Activated CD8-positive, alpha-beta T cell treated with anti-CD3 and anti-CD28 coated beads for 36 hours (primary cell): ENCODE measurements at places on chromosomes 3 and 15. TPM values are rescaled to one million over a fixed set of nuclear protein-coding genes. Genes with fewer than 3 reads are reported as not detected.

DNA sequence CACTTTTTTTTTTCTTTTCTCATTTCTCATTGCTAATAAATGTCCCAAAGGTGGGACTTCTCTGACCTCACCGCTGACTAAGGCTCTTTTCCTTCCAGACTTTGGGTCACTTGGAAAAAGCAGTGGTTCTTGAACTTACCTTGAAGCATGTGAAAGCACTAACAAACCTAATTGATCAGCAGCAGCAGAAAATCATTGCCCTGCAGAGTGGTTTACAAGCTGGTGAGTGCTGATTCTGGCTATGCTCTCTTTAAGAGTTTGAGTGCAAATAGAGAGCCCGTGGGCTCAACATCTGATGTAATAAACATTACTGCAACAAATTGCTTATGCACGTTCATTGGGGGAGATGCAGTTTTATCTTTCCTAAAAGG, 2.0 kb downstream of the BHLHE40 start:
- peak overlapping the region; percentile 91 for H3K27ac ChIP-seq
- H3K36me3 ChIP-seq = peaks cover 67% of the 10 kb centered on the region

PLSCR4 gene
- total RNA-seq = not detected

- DNase-seq = peak; percentile 63
- H3K27me3 ChIP-seq = no peaks in the 10 kb centered on the region
- H3K36me3 ChIP-seq = no peaks in the 10 kb centered on the region
- H3K4me1 ChIP-seq = peaks cover 48% of the 10 kb centered on the region
- peak overlapping the region; percentile 20 for H3K4me3 ChIP-seq
These were observed 8.8 kb downstream of the TBC1D23 start for GRCh38 chr3:100269410-100270214.

DNA sequence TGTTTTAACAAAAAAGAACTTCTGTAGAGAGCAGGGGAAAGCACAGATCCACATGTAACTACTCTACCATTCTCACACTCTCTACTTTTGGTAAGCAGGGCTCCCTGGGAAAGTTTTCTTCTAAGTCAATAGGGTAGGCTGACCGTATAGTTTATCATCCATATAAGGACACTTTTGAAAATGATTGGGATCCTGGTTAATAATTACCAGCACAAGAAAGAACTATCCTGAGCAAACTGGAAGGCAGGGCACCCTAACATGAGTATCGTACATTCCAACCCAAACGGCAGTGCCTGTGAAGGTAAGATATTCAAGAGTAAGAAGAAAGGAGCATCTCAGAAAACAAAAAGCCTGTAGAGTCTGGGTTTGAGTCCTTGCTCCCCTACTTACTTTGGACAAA, 22.1 kb downstream of the SUSD5 start:
- H3K36me3 ChIP-seq = no peaks in the 10 kb centered on the region
- H3K4me1 ChIP-seq = no peaks in the 10 kb centered on the region
- no peak overlapping the region for H3K27ac ChIP-seq
- no peak overlapping the region for H3K4me3 ChIP-seq
- peaks cover 4% of the 10 kb centered on the region for H3K27me3 ChIP-seq
- no peak for DNase-seq

WNT7A gene
- total RNA-seq = not detected

MOBP gene
- not detected for total RNA-seq

ROPN1 gene
- not detected for total RNA-seq

DNA sequence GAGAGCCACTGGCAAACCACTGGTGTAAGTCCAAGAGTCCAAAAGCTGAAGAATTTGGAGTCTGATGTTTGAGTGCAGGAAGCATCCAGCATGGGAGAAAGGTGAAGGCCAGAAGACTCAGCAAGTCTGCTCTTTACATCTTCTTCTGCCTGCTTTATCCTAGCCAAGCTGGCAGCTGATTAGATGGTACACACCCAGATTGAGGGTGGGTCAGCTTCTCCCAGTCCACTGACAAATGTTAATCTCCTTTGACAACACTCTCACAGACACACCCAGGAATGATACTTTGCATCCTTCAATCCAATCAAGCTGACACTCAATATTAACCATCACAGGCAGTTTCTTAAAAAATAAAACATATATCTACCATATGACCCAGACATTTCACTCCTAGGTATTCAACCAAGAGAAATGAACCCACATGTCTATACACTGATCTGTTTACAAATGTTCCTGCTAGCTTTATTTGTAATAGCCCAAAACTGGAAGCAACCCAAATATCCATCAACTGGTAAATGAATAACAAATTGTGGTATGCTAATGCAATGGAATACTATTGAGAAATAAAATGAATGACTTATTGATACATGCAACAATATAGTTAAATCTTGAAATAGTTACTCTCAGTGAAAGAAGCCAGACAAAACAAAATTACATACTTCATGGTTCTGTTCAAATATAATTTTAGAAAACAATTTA, 373.8 kb downstream of the ZNF385D start:
- H3K4me1 ChIP-seq = no peaks in the 10 kb centered on the region
- H3K27ac ChIP-seq = no peak overlapping the region
- DNase-seq = no peak

- H3K36me3 ChIP-seq = no peaks in the 10 kb centered on the region
- H3K27me3 ChIP-seq = no peaks in the 10 kb centered on the region
- peaks cover 6% of the 10 kb centered on the region for H3K4me1 ChIP-seq
- no peak overlapping the region for H3K27ac ChIP-seq
These were observed 21.9 kb downstream of the CEP19 start for GRCh38 chr3:196689941-196690660.

GRCh38 chr15:70098461-70099166, 897 bp upstream of the TLE3 start:
- peaks cover 28% of the 10 kb centered on the region for H3K4me1 ChIP-seq
- peak overlapping the region; percentile 92 for H3K4me3 ChIP-seq
- DNase-seq = peak; percentile 43
- peaks cover 8% of the 10 kb centered on the region for H3K27me3 ChIP-seq
- peaks cover 17% of the 10 kb centered on the region for H3K36me3 ChIP-seq
- H3K27ac ChIP-seq = peak overlapping the region; percentile 100

DNA sequence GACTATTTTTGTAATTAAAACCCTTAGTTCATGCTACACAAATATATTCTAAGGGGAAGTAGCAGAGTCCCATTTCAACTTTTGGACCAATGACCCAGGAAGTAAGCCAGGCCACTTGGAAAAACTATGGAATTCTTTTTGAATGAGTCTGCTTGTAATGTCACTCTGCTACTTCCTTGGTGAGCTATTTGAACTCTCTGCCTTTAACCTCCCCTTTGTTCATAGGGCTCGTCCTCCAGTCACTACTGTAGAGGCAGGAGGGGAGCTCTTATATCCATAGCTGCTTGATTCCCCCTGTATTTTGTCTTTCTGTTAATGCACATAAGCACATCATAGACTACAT, 119.6 kb downstream of the UACA start:
- DNase-seq = no peak
- H3K4me1 ChIP-seq = no peaks in the 10 kb centered on the region
- no peak overlapping the region for H3K27ac ChIP-seq
- peaks cover 7% of the 10 kb centered on the region for H3K27me3 ChIP-seq

DNA sequence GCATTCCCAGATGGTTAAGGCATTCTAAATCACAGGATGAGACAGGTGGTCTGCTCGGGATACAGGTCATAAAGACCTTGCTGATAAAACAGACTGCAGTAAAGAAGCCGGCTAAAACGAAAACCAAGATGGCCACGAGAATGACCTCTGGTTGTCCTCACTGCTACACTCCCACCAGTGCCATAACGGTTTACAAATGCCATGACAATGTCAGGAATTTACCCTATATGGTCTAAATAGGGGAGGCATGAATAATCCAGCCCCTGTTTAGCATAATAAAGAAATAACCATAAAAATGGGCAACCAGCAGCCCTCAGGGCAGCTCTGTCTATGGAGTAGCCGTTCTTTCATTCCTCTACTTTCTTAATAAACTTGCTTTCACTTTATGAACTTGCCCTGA, 151.1 kb downstream of the ZNF385D start:
- H3K4me1 ChIP-seq = no peaks in the 10 kb centered on the region
- DNase-seq = no peak
- H3K27me3 ChIP-seq = no peaks in the 10 kb centered on the region
- H3K27ac ChIP-seq = no peak overlapping the region
- no peak overlapping the region for H3K4me3 ChIP-seq
- H3K36me3 ChIP-seq = no peaks in the 10 kb centered on the region

GRCh38 chr15:23095796-23096195, 40.8 kb downstream of the GOLGA6L1 start:
- no peak for DNase-seq

NISCH gene
- 57.4 TPM for total RNA-seq

GRCh38 chr15:57640930-57641682, 49.4 kb downstream of the MYZAP start:
- DNase-seq = peak; percentile 41
- no peaks in the 10 kb centered on the region for H3K4me1 ChIP-seq
- no peak overlapping the region for H3K4me3 ChIP-seq
- peaks cover 6% of the 10 kb centered on the region for H3K27me3 ChIP-seq
- no peaks in the 10 kb centered on the region for H3K36me3 ChIP-seq
- no peak overlapping the region for H3K27ac ChIP-seq

GRCh38 chr3:46496746-46497555, 825 bp upstream of the RTP3 start:
- H3K4me1 ChIP-seq = peaks cover 6% of the 10 kb centered on the region
- DNase-seq = peak; percentile 76
- no peaks in the 10 kb centered on the region for H3K36me3 ChIP-seq
- no peaks in the 10 kb centered on the region for H3K27me3 ChIP-seq

DNA sequence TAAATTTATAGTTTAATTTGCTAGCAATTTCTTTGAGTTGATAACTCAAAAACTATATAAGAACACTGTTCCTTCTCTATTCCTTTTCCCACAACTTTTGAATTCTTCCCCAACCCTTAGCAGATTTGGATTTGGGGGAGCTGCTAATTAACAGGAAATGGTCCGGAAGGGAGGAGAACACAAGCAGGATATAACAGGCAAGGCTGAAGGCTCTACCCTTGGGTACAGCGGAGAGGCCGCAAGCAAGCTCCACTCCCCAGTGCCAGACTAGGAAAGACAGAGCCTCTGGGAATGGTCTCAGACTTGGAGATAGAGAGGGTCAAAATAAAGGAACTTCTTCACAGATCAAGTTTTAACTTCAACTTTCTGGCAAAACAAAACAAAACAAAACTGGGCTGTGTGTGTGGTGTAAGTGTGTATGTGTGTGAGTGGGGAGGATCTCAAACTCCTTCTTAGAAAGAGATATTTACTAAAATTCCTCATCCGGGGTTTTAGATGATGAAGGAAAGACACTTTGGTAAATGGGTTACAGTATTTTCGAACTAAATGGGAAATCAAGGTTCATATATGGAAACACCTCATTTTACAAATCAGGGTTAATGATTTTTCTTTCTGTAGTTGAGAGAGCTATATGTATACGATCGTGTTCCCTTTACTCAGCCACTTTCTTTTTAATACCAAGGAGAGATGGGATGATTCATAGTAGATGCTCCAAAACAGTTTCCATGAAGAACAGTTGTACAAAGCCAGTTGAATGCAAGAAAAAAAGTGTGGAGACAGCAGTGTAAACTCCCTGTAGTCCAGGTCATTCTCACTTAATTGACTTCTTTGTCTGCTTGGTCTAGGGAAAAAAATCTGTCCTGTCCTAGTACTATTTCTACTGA, 161.1 kb downstream of the TP63 start:
- no peaks in the 10 kb centered on the region for H3K36me3 ChIP-seq
- no peak for DNase-seq
- peaks cover 13% of the 10 kb centered on the region for H3K4me1 ChIP-seq
- H3K27ac ChIP-seq = no peak overlapping the region
- no peak overlapping the region for H3K4me3 ChIP-seq
- H3K27me3 ChIP-seq = peaks cover 8% of the 10 kb centered on the region

- no peak overlapping the region for H3K27ac ChIP-seq
- H3K4me1 ChIP-seq = no peaks in the 10 kb centered on the region
- DNase-seq = no peak
- H3K36me3 ChIP-seq = peaks cover 24% of the 10 kb centered on the region
- H3K27me3 ChIP-seq = no peaks in the 10 kb centered on the region
- no peak overlapping the region for H3K4me3 ChIP-seq
These were observed 39.0 kb downstream of the MAPK6 start for GRCh38 chr15:52057996-52058395.

GDPGP1 gene
- total RNA-seq = 6.4 TPM

DNA sequence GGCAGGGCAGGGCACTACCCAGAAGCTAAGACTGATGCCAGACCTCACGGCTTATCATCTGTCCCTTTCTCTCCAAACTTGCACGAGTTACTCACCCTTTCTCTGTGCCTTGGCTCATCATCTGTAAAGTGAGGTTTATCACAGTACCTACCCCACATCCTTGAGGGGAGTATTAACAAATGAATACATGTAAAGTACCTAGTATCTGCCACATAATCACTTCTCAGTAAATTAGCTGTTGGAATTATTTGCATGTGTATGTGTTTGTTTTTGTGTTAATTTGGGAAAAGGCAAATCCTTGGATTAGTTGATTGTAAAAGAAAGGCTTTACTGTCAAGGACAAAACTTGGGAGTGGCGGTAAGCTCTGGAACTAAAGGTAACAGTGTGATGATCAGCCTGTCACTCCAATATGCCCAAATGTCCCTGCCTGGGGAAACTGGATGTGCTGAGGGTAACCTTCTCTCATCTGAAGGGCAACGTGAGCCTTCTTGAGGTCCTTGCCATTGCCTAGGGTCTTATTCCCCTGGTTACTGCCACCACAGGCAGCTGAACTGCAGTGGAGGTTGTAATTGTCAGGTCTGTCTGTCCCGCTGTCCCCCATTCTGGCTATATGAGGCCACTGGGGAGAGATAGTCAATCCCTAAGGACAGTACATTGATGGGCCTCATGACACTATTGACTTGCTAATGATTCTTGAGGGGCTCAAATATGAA, 269.4 kb downstream of the CLSTN2 start:
- H3K27me3 ChIP-seq = peaks cover 5% of the 10 kb centered on the region
- no peak overlapping the region for H3K4me3 ChIP-seq
- no peak for DNase-seq
- no peaks in the 10 kb centered on the region for H3K36me3 ChIP-seq

ISG20 gene
- total RNA-seq = 75.1 TPM

GRCh38 chr3:61192222-61192621, 59.0 kb downstream of the FHIT start:
- no peak overlapping the region for H3K27ac ChIP-seq
- no peaks in the 10 kb centered on the region for H3K36me3 ChIP-seq
- DNase-seq = no peak
- no peak overlapping the region for H3K4me3 ChIP-seq
